Vein endothelial cell (primary cell): ENCODE measurements at places on chromosomes 5 and 9. TPM values are rescaled to one million over a fixed set of nuclear protein-coding genes. Genes with fewer than 3 reads are reported as not detected.

Gene EDIL3
- 2.9 and 3.5 TPM in 2 replicates for total RNA-seq

Gene IL9
- not detected in 2 replicates for total RNA-seq

Gene IFNA2
- total RNA-seq = not detected in 2 replicates

Gene PCDHGA6
- 6.0 and 7.2 TPM in 2 replicates for total RNA-seq

Gene PCDHB3
- total RNA-seq = 0.57 and 0.65 TPM in 2 replicates

Gene C5orf34
- 2.6 and 4.5 TPM in 2 replicates for total RNA-seq

Gene ADGRD2
- not detected in 2 replicates for total RNA-seq

Gene ADGRV1
- total RNA-seq = under 0.01 and 0.67 TPM in 2 replicates

Gene FAM174A
- 13.7 and 17.6 TPM in 2 replicates for total RNA-seq

Gene PCDHGA1
- total RNA-seq = 0.65 and 0.67 TPM in 2 replicates

Gene TRIM36
- 0.33 and 2.2 TPM in 2 replicates for total RNA-seq
